Forelimb muscle (tissue), 1 donor: ENCODE measurements at places on chromosomes 7 and 10. TPM values are rescaled to one million over a fixed set of nuclear protein-coding genes. Genes with fewer than 3 reads are reported as not detected.

Gene ZC3HAV1L
- polyA plus RNA-seq, result 16.6 TPM

GRCh38 chr7:129362496-129362895 is 71.7 kb upstream of the STRIP2 start:
- DNase-seq, result no peak

- no peak for DNase-seq
Measured at GRCh38 chr10:112983444-112984056, 33.5 kb downstream of the TCF7L2 start.

DNA sequence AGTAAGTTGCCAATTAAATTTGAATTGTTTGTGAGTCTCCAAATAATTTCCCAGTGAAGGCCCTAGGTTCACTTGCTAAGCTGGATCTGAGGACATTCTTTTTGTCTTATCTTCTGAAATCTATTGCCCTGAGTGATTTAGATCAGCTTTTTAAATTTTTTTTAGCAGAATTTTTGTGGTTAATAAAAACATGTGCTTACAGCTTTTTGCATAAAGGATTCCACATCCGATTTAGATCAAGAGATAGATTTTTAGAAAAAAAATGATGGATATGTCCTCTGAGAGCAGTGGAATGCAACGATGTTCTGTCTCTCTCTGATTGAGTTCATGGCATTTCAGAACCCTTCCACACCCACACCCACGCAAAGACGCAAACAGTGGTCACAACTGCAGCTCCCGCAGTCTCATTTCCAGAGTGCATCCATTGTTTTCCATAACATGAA is 358.8 kb downstream of the SUGCT start:
- DNase-seq, result no peak

GRCh38 chr10:96711048-96711728 is 9.1 kb downstream of the PIK3AP1 start:
- no peak for DNase-seq

GRCh38 chr10:76463111-76463510 is 1031.7 kb downstream of the LRMDA start:
- DNase-seq, result no peak

DNA sequence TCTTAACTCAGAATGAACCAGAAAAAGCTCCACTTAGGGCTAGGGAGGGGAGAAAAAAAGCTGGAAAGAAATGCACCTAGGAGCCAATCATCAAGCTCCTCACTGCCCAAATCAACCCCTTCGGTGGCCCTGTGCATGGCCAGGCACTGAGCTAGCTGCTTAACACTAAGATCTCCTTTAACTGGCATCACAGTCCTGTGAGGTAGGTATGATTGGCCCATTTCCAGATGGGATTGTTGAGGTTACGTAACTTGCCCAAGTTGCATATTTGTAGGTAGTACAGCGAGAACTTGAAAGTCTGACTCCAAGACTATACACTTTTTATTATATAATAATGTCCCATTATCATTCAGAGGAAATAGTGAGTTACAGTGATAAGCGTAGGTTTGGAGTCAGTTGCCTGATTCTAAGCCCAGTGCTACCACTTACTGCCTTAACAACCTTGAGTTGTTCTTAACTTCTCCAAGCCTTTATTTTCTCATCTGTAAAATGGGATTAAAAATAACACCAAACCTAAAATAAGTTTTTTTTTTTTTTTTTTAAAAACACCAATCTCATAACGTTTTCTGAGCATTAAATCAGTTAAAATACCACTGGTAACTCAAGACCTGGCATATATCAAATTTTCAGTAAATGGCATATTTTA is 37.2 kb upstream of the ACSL5 start:
- no peak for DNase-seq

DNA sequence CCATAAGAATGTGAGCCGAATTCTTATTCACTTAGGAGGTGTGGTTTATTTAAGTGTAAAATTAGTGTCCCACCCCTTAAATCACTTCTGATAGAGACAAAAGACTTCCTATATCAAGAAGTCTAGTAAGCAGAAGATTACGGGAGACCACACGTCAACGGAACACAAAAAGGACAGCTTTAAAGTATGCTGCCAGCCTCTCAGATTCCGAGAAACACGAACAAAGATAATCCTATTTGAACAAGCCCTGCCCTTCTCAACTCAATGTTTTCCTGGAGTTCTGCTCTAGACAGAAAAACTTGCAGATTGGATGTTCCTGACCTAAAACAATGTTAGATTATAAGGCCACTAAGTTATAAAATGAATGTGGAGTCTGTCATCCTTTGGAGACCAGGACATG is 4.9 kb upstream of the MCU start:
- no peak for DNase-seq

Gene UPK3BL2
- polyA plus RNA-seq, result 13.4 TPM

- DNase-seq, result no peak
Measured at GRCh38 chr7:48832303-48832845, 92.0 kb upstream of the CDC14C start.

GRCh38 chr7:103640031-103640779 is 194.2 kb upstream of the SLC26A5 start:
- DNase-seq, result no peak

- no peak for DNase-seq
Measured at GRCh38 chr7:108103558-108104298, 26.4 kb downstream of the LAMB4 start.

Gene IDE
- polyA plus RNA-seq, result 15.3 TPM
